NCI-H1930 (cell line): ENCODE measurements at places on chromosomes 13 and 19.
A peak's percentile ranks its signal among the peaks of the same experiment; 100 is the strongest.

GRCh38 chr19:3398114-3398899, 31.9 kb downstream of the NFIC start:
- no peak for DNase-seq

DNA sequence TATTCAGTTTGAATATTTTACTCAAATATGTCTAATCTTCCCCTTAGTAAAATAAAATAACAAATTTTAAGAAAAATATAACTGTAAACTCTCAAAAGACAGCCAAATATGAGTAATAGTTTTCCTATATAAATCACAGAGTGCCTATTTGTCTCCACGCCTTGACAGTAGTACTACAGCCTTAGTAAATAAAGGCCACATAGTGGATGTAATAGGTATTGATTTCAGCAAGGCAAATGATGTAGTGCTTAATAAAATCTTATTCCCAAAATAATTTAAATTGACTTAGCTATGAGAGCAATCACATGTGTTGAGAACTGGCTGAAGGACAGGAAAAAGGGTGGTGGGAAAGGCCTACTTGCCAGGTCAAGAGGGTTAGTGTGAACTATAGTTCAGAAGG, 747.2 kb downstream of the OLFM4 start:
- no peak for DNase-seq

DNA sequence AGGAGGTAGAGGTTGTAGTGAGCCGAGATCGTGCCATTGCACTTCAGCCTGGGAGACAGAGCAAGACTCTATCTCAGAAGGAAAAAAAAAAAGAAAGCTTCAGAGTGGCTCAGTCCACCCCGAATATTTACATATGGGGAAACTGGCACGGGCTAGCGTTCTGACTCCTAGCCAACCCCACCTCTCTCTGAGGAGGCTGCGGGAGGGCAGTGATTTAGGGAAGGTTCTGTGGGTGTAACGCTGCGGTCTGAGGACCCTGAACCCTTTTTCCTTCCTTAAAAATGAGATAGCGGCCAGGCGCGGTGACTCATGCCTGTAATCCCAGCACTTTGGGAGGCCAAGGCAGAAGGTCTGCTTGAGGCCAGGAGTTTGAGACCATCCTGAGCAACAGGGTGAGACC, 5.0 kb downstream of the LRRC25 start:
- DNase-seq, result no peak

DNA sequence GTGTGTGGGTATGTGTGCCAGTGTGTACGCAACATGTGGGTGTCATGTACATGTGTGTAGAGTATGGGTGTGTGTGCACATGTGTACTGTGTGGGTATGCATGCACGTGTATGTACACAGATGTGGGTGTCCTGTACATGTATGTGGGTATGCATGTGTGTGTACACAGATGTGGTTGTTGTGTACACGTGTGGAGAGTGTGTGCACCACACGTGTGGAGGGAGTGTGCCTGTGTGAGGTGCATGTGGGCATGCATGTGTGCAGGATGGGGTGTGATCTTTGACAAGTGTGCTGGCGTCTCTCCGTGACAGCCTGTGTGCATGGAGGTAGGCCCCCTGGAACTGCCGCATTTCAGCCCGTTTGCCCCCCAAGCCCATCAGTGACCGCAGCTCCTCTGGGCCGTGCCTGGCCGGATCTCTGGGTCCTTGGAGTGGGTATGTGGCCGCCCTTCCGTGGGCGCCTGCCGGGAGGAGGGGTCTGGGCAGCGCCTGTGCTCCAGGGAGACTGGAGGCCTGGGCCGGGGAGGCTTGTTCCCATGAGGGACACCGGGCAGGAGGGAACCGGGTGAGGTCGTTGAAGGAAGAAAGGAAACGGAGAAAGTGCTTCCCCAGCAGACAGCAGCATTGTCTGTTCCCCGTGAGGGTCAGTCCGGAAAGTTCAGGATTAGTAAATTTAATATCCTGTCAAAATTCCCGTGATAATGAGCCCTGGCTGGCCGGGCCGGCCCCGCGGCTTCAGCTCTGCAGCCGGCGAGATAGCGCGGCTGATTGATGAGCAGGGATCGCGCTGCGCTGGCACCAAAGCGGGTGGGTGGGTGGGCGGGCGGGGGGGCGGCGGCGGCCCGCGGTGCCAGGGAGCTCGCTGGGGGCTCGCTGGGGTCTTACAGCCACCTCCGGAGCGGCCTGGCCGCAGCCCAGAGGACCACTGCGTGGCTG, 91.1 kb upstream of the SOX1 start:
- DNase-seq, result no peak

DNA sequence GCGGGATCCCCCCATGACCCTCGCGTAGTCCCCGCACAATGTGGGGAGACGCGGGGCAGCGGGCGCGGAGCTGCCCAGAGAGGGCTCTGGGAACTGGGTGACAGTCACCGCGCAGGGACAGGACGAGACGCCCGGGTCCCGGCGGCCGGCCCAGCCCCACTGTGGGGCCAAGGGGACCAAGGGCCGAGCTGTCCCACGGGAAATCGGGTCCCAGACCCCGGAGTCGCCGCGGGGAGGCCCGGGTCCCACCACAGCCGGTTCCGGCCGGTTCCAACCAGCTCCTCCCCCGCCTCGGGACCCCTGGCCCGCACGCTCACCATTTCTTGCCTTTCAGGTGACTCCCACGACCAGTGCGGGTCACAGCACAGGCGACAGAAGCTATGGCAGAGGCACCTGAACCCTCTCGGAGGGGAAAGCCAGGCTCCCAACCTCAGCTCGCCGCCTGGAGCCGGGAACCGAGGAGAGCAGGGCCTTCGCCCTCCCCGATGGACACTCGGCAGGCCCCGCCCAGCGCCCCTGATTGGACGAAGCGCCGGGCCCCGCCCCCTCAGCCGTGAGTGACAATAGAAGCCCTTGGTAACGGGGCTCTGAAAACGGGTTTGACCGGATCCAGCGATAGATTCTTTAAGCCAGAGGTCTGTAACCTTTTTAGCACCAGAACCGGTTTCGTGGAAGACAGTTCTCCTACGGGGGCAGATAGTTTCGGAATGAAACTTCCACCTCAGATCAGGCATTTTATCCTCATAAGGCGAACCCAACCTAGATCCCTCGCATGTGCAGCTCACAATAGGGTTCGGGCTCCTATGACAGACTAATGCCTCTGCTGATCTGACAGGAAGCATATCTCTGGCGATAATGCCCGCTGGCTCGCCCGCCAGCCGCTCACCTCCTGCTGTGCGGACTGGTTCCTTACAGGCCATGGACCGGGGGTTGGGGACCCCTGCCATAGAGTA, at the start of gene ZNF433:
Gene ZNF433 (minus strand): TSS at position 460 of the 953 bp plus-strand sequence. CDS start 140 bp downstream, at position 320.
- DNase-seq, result peak; percentile 62
